T-helper 2 cell (primary cell): ENCODE measurements at places on chromosomes 7 and 10.

- no peak for DNase-seq
Measured at GRCh38 chr10:86117051-86117450, 249.5 kb downstream of the GRID1 start.

DNA sequence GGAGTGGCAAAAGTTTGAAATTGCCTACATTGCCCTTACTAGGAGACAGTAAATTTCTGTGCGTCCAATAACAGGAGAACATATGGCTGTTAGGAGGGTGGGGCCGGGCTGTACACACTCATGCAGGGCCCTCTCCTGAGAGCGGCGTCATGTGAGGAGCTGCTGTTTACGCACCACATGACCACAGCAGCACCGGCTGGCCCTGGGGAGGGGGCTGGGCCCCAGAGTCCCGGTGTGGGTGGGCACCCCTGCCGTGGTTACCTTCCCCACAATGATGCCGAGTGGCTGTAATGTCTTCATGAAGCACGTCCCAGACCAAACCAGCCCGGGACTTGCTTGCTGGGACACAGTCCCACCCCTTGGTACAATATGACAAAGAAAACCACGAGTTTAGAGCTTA lies 308.7 kb downstream of the DNAJB6 start:
- peak; percentile 9 for DNase-seq

DNA sequence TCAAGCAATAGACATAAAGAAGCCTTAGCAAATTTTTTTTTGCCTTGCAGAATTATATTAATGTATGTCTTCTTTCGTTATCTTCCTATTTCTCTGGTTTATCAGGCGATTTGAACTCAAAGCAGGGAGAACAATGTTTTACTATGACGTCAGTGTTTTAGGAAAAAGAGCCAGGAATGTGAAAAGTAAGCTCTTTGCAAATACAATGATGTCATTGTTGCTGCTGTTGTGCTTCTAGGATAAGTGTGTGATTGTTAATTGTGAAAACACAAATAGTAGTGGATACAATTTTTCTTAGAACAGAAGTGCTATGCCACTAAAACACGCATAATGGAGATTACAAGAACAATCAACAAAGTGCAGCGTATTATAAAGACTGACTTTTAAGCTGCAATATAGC lies 9.5 kb upstream of the AUTS2 start:
- DNase-seq: no peak

- DNase-seq: no peak
Measured at GRCh38 chr10:69088801-69089501, 1.0 kb downstream of the SRGN start.

- DNase-seq: no peak
Measured at GRCh38 chr7:46747869-46748576, 827.0 kb upstream of the IGFBP3 start.

GRCh38 chr7:2386964-2387669 lies 16.3 kb upstream of the CHST12 start:
- no peak for DNase-seq

- DNase-seq: no peak
Measured at GRCh38 chr10:14858338-14858960, 20.2 kb upstream of the SUV39H2 start.

DNA sequence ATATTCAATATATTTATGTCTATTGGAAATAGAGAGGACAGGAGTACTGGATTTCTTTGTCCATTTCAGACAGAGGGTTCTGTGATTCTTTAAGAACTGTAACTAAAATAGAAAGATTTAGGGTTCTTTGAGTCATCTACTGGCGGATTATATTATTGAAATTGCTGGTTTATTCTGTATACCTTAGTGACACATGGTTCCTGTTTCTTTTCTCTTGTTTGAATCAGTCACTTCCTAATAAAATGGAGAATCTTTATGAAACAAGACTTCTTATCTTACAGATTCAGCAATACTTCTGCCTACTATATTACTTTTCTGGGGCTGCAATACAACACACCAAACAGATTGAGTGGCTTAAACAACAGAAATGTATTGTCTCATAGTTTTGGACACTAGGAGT lies 20.8 kb upstream of the ZNF800 start:
- DNase-seq: no peak

DNA sequence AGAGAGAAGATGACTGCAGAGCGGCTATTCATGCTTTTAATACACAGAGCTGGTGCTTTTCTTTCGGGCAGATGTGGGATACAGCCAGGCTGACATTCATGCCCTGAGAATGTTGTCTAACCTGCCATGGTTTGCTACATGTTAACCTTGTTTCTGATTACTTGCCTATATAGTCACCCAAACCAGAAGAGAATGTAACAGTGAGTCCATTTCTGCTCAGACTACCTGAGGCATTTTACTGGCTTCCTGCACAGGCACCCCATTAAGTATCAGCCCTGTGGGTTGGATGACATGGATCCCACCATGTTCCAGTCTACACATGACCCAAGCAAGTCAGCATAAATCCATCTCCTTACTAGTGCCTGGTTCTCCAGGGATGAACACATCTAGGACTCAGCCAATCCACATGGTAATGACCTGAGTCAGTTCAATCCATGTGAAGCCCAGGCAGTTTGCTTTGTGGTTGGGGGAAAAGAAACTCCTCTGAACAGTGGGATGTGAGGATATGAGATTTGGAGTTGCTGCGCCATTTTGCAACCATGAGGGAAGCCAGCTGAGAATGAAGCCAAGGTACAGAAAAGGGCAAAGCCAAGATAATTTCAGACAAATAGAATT lies 55.7 kb upstream of the MKX start:
- no peak for DNase-seq

- no peak for DNase-seq
Measured at GRCh38 chr10:28686835-28687682, 9.7 kb downstream of the BAMBI start.

DNA sequence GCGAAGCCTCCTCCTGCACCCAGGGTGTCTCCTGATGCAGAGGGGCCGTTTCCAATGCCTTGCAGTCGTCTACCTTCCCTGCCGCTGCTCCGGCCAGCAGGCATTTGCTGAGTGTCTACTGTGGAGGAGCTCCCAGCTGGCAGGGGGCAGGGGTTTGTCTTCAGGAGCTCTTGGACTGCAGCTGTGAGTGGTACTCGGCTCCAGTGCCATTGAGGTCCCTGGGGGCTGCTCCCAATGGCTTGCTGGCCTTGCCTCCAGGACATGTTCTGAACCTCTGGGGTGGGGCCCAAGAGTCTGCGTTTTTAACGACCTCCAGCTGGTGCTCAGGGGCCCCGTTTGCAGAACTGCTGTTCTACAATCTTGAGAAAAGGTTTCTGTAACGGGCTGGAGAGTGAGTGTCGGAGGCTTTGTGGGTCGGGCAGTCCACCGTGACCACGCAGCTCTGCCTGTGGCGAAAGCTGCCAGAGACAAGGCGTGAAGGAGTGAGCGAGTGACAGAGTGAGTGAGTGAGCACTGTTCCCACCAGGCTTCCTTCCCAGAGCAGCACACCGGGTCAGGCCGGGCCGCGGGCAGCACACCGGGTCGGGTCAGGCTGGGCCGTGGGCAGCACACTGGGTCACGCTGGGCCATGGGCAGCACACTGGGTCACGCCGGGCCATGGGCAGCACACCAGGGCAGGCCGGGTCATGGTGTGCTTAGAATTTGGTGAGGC lies 520.2 kb downstream of the PTPRN2 start:
- no peak for DNase-seq
